SW 1271 (cell line): ENCODE measurements at places on chromosomes 1 and 21.

GRCh38 chr1:99917214-99917613 is 52.6 kb upstream of the SLC35A3 start:
- DNase-seq: no peak

DNA sequence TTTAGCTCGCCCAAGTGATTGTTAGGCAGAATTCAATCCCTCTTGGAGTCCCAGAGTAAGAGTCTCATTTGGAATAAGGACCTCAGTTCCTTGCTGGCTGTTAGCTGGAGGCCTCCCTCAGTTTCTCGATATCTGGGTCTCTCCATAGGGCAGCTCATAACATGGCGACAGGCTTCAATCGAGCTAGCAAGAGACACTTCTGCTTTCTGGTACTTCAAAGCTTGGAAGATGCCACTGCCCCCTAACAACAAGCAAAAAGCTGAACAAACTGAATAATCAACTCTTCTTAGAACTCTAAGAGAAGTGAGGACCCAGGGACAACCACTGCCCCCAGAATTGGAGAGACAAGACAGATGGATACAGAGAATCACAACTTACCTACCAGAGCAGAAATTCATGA is 86.2 kb downstream of the TEX35 start:
- DNase-seq: no peak

GRCh38 chr1:248751635-248752034 is 3.9 kb downstream of the LYPD8 start:
- no peak for DNase-seq

- DNase-seq: no peak
Measured at GRCh38 chr1:81125672-81126071, 675.1 kb upstream of the ADGRL2 start.
